ENCODE measurements at places on chromosomes 16 and 17.

GRCh38 chr16:83561876-83562275 is 245.9 kb upstream of the HSBP1 start:
- DNase-seq, result no peak

GRCh38 chr17:61926826-61927207 is 965 bp downstream of the INTS2 start:
- no peak for DNase-seq

GRCh38 chr17:10737168-10737622 is 7.4 kb upstream of the TMEM220 start:
- DNase-seq, result no peak

DNA sequence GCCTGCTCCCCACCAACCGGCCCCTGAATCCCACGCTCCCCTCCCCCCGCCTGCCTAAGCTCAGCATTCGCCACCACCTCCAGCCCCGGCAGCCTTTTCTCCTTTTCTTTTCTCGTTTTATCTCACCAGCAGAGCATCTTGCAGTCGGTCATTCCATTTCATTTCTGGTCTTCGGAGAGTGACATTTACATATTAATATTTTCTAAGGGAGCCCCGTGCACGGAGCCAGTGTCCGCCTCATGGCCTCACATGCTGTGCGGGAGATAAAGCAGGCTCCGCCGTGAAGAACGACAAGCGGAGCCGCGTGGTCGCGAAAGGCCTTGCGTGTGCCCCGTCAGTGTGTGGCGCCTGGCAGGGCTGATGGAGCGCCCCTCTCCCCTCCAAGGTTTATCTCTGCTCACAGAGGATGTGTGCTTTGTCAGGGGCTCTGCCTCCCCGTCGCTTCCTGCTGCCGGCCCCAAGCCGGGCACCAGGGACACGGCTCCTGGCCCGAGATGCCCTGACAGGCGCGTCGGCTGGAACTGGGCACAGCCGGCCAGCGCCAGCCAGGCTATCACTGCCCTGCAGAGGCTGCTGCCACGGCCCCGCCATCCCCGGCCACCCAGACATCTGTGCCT is 95.5 kb upstream of the GSE1 start:
- no peak for DNase-seq

DNA sequence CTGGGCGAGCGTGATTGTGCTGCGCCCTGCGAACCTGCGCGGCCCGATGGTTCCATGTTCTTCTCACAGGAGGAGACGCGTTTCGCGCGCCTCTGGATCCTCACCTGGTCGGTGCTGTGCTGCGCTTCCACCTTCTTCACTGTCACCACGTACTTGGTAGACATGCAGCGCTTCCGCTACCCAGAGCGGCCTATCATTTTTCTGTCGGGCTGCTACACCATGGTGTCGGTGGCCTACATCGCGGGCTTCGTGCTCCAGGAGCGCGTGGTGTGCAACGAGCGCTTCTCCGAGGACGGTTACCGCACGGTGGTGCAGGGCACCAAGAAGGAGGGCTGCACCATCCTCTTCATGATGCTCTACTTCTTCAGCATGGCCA is 1.0 kb downstream of the FZD2 start:
- no peak for DNase-seq

DNA sequence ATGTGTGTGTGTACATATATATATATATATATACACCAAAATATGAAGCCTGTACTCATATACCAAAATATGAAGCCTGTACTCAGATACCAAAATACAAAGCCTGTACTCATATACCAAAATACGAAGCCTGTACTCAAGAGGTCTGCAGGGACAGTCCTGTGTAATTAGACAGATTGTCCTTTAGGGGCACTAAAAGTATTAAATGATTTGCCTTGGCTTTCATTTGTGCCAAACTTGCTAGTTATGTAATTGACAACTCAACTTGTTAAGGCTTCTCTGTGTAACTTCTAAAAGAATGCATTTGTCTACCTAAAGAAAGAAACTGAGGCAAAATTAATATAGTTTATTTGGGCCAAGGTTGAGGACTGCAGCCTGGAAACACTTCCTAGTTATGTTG is 30.8 kb upstream of the DHX40 start:
- no peak for DNase-seq

DNA sequence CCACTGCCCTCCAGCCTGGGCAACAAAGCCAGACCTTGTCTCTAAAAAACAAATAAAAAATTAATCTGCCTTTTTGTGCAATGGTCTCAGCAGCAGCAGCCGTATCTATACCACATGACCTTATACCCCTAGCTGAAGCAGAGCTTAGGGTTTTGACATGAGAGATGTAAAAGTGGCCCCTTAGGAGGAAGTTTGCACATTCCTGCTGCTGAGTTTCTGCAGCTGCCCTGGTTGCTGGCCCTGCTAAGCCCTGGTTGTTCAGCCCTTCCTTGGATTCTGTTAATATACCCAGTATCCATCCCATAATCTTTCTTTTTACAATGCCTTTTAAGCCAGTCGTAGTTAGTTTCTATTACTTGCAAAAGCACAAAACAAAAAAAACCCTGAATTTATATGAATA is 33.0 kb upstream of the PRKCB start:
- DNase-seq, result no peak

DNA sequence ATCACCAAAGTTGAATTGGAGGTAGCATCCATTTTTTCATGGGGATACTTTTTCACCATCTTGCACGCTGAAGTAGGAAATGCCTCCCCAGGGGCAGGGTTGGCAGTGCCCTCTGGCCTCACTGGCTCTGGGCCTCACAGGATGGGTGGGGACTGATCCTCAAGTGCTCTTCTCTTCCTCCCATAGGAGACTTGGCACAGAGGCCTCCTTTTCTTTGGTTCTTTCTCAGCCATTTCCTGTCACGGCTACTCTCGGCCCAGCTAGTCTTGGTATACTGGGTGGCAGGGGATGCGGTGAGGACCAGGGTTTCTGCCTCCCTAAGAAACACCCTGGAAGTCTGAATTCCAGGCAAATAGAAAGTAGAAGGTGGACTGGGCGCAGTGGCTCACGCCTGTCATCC is 58.2 kb downstream of the PECAM1 start:
- no peak for DNase-seq

- no peak for DNase-seq
These were observed 198.5 kb downstream of the CYLD start for GRCh38 chr16:50940275-50940854.

DNA sequence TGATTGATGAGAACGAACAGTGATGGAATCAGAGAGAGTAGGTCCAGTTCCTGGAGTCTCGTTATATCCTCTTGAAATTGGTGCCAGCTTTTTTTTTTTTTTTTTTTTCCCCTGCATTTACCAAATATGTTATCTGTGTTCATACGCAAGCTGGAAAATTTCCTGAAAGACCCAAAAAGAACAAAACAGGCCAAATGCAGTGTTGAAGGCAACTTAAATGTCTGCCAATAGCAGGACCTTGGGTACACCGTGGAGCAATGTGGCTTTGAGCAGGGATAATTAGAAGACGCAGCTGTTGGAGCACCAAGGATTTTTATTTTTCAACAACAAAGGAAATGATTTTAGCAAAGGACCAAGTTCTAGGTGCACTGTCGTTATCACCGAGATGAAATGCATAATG is 105.0 kb downstream of the ABCC6 start:
- DNase-seq, result no peak

DNA sequence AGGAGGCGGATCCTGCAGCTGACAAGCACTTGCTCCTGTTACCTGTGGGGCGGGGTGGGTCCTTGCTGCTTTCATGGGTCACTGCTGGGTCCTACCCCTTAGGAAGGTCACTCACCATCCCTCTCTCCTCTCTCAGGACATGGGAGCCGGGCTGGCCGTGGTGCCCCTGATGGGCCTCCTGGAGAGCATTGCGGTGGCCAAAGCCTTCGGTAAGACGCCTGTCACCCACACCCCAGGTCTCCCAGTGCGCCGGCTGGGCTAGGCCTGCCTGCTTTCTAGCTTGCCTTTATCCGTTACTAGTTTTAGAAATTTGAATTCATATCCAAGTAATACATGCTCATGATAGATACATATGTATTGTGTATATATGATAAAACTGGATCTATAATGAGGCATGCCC is 17.2 kb downstream of the SLC26A11 start:
- no peak for DNase-seq

DNA sequence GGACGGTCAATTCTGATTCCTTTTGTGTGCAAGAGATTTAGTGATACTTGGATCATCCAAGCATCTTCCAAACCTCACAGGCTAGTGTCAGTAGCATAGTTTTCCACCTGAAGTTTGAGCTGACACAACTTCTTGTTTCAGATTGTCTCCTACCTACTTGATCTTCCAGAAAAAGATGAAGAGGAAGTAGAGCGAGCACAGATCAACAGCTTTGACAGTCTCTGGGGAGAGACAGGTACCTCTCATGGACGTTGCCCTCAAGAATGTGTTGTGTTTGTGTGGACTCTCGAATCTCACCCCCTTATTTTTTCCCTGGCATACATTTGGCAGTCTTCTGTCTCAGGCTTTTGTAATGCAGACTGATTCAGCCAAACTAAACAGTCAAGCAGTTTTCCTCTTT is 47.4 kb downstream of the CYB561 start:
- DNase-seq, result no peak

DNA sequence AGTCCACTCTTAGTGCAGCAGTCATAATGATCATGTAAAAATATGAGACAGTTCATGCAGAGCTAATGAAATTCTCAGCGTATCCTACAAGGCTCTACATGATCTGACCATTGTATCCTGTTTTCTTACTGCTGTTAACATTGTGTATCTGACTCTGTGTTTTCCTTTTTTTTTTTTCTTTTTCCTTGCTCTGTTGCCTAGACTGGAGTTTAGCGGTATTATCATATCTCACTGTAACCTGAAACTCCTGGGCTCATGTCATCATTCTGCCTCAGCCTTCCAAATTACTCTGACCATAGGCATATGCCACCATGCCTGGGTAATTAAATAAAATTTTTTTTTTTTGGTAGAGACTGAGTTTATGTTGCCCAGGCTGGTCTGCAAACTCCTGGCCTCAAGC is 12.1 kb downstream of the DUS2 start:
- no peak for DNase-seq

DNA sequence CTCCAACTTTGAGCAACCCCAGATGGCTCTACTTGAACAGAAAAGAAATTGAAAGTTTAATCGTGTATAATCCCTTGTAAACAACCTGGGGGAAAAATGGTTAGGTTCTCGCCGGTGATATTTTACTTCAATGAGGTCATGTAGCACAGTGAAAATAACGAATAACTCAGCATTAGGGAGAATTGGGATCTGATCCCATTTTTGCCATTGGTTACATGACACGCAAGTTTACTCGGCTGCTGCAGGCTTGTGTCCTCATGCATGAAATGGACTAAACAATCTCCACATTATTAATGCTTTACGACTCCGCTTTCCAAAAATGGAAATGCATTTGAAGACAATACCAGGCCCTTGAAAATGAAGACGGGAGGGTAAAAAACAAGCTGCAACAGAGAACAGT is 45.5 kb upstream of the LRRC37A3 start:
- no peak for DNase-seq

GRCh38 chr17:64410750-64411490 is 20.3 kb upstream of the PECAM1 start:
- DNase-seq, result no peak

- DNase-seq, result no peak
These were observed 39.8 kb upstream of the METTL16 start for GRCh38 chr17:2551493-2551892.

DNA sequence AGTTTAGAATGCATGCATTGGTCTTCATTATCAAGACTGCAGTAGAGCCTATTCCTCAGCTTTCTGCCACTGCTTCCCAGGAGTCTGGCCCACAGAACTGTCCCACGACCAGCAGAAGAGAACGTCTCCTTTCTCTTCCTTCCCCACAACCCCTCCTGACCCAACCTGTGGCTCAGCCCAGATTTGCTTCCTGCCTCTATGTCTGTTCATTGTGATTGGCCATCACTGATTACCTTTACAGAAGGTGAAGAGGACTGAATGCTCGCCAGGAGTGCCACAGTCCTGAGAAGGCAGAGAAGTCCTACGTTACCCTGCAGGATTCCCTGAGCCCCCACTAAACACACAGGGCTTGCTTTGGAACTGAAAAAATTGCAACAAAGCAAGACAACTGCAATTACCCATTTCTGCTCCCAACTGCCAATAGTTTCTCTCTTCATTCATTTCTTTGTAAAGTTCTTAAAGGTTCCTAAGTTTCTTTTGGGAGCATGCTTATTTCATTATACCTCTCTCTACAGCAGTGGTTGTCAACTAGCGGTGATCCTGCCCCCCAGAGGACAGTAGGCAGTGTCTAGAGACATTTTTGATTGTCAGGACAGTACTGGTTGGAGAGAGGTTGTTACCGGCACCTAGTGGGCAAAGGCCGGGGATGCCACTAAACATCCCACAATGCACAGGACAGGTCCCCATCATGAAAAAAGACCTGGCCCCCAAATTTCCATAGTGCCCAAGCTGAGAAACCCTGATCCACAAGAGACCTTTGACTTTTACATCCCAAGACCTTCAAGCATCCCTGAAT is 4.5 kb upstream of the NAT9 start:
- no peak for DNase-seq

DNA sequence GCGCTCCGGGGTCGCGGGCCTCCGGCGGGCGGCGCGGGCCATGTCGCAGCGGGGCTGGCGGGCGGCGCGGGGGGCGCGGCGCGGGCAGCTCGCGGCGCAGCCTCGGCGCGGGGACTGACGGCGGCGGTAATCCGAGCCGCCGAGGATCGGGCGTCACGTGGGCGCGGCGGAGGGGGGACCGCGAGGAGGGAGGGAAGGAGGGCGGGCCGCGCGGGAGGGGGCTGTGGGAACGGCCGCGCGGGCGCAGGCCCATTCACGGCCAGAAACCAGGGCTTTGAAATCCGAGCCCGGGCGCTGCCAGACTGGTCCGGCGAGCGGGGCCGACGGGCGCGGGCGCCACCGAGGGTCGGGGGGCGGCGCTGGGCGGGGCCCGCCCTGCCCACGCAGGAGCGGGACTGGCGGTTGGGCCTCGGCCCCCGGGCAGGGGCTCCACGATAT is at the start of gene MTSS2:
MTSS2 (minus strand) TSS at position 116 of the 438 bp plus-strand sequence. CDS start 262 bp downstream, outside the sequence.
- DNase-seq, result no peak

- no peak for DNase-seq
These were observed 279.4 kb upstream of the ELAC2 start for GRCh38 chr17:13297183-13297582.

DNA sequence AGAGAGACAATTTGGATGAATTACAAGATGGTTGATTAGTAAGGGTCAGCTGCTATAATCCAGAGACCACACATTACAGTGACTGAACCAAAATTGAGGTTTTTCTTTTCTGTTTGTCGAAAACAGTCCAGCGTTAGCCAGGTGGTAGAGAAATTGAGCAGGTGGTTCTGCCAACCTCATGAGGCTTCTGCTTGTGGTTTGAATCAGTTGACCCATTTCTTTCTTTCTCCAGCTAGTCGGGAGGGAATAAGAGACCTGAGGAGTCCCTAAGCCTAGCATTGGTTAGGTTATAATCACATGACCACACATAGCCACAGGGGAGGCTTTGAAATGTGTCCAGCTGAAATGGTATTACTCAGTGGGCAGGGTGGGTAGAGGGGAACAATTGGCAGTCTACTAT is 504.6 kb downstream of the HS3ST4 start:
- DNase-seq, result no peak

DNA sequence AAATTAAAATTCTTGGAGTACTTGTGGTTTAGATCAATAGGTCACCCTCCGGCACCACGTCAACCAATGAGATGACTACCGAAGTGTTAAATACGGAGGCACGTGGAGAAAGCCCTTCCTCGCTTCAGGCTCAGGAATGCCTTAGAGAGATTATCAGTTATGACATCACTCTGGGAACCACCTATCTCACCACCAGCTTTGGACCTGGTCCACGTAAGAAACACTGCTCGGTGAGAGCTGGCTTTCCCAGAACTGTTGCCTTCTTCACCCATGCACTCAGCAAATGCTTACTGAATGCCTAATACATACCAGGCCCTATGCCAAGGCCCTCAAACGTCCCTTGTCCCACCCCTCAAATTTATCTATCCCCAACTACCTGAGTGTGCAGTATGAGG is 71.3 kb downstream of the SMG6 start:
- DNase-seq, result no peak

- DNase-seq, result no peak
These were observed 2.3 kb upstream of the RSKR start for GRCh38 chr17:28616281-28616680.

All from activated gamma-delta T cell treated with anti-CD3 and anti-CD28 coated beads, Interleukin-2, amount 50 U/mL, for 16 hours (primary cell).